Sigmoid colon (tissue), 7 donors: ENCODE measurements at places on chromosomes 2 and 18. TPM values are rescaled to one million over a fixed set of nuclear protein-coding genes. Genes with fewer than 3 reads are reported as not detected.
A peak's percentile ranks its signal among the peaks of the same experiment; 100 is the strongest.

The ZAP70 gene
- total RNA-seq = 2.5 TPM

GRCh38 chr2:100279586-100280534 is 42.4 kb downstream of the LONRF2 start:
- H3K4me1 ChIP-seq = no peaks in the 10 kb centered on the region
- H3K27ac ChIP-seq = no peak overlapping the region
- no peak overlapping the region for H3K4me3 ChIP-seq
- H3K36me3 ChIP-seq = peaks cover 5% of the 10 kb centered on the region
- no peak for DNase-seq

GRCh38 chr18:11886577-11887110 is 21.5 kb downstream of the MPPE1 start:
- H3K4me3 ChIP-seq = no peak overlapping the region
- H3K36me3 ChIP-seq = peaks cover 90% of the 10 kb centered on the region
- H3K27me3 ChIP-seq = no peaks in the 10 kb centered on the region
- no peak overlapping the region for H3K27ac ChIP-seq

GRCh38 chr18:50750546-50750945 is 69.3 kb downstream of the MRO start:
- no peak for DNase-seq
- H3K4me1 ChIP-seq = no peaks in the 10 kb centered on the region
- H3K36me3 ChIP-seq = no peaks in the 10 kb centered on the region
- no peak overlapping the region for H3K27ac ChIP-seq

The ASAP2 gene
- total RNA-seq = 22.1 TPM

DNA sequence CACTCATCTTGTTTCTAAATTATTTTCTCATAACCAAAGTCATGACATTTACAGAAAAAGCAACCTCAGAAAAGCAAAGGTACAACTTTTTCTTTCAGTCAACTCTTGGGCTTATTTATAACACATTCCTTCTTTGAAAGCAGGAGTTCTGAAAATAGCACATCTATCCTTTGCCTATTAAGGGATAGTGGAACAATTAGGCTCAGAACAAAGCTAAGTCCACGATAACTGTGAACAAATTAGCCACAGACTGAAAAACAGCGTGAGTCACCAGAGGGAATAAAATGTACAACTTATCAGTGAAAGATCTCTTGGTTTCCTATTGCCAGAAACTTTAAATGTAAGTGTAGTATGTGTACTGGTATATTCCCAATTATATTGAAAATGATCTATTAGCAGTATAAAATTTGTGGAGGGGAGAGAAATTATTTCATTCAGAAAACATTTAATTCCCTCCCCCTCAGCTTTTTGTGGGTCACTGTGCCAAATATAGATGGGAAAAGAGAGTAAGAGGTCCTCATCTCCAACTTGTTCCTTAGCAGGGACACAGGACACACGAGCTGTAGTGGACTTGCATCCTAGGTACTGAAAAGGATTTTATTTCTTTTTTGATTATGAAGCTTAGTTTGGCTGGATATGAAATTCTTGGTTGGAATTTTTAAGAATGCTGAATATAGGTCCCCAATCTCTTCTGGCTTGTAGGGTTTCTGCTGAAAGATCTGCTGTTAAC is 15.4 kb upstream of the MATN3 start:
- H3K27me3 ChIP-seq = no peaks in the 10 kb centered on the region
- peak overlapping the region; percentile 44 for H3K27ac ChIP-seq
- DNase-seq = no peak
- H3K36me3 ChIP-seq = peaks cover 23% of the 10 kb centered on the region

DNA sequence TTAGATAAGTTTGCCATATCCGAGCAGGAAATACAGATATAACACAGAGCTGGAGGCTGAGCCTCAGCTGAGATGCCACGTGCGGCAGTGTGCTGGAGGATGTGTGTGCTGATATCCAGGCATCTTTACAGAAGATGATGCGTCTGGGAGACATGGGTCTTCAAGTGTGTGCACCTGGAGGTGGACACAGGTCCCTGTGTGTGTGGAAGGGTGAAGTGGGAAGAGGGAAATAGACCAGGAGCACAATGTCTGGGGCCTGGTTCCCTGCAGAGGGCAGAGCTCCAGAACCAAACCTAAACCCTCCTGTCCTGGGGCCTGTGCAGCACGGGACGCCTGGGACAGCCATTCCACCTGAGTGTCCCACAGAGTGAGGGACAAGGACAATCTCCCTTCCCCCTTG is 180.3 kb upstream of the RAB12 start:
- H3K4me3 ChIP-seq = no peak overlapping the region
- no peak for DNase-seq
- no peaks in the 10 kb centered on the region for H3K27me3 ChIP-seq
- no peaks in the 10 kb centered on the region for H3K4me1 ChIP-seq
- no peaks in the 10 kb centered on the region for H3K36me3 ChIP-seq
- no peak overlapping the region for H3K27ac ChIP-seq

DNA sequence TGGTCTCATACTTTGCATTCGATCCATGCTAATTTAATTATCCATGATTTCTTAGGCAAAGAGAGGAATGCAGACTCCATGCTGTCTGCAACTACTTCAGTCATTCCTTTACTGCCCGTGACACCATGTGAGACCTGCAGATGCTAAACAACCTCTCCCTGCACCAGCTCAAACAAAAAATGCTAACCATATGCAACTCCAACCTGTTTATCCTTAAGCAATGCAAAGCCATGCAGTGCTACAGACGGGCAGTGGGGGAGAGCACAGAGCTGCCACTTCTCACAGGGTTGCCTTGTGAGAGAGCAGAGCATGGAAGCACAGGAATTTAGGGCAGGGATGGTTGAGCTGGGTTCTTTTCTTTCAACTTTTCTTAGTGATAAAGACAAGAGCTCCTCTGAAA is 74.9 kb upstream of the KLHL14 start:
- H3K4me1 ChIP-seq = no peaks in the 10 kb centered on the region
- DNase-seq = no peak
- H3K27ac ChIP-seq = no peak overlapping the region
- no peaks in the 10 kb centered on the region for H3K27me3 ChIP-seq

DNA sequence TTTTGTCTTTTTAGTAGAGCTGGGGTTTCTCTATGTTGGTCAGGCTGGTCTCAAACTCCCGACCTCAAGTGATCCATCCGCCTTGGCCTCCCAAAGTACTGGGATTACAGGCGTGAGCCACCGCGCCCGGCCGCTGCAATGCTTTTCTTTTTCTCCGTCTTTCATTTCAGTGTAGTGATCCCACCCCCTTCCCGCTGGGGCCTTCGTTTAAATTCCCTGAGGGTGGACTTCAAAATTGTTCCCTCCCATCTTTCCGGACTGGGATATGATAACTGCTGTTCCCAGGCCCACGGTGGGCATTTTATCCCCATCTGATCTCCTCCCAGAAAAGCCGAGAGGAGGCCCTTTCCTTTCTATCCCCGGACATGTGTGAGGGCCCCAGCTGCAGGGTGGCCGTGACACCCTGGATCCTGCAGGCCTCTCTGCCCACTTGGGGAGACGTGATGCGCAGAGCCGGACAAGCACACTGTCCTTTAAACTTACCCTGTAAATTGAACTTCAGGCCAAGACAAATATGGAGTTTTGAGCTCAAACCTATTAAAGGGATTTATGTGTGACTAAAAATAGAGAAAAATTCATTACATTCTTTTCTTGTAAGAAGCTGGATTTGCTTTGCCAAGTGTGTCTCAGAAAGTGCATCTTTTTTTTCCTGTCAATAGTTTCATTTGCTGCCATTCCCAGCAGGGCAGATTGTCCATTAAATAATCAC is 54.5 kb upstream of the AFF3 start:
- no peak overlapping the region for H3K4me3 ChIP-seq
- H3K36me3 ChIP-seq = no peaks in the 10 kb centered on the region
- H3K4me1 ChIP-seq = peaks cover 33% of the 10 kb centered on the region

DNA sequence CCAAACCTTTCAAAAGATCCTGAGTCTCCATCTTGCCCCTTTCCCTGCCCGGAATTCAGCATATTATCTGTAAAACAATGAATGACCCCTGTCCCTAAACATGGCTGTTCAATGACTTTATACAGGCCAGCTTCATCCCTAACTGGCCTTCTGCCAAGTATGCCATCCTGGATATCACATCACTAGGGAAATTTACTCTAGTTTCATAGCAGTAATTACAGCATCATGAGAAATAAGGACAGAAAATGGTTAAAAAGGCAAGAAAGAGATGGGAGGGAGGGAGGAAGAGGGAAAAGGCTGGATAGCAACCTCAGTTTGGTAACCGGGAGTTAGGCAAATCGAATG is 4.4 kb downstream of the MBOAT2 start:
- no peak overlapping the region for H3K27ac ChIP-seq

The BOK gene
- 80.2 TPM for total RNA-seq

DNA sequence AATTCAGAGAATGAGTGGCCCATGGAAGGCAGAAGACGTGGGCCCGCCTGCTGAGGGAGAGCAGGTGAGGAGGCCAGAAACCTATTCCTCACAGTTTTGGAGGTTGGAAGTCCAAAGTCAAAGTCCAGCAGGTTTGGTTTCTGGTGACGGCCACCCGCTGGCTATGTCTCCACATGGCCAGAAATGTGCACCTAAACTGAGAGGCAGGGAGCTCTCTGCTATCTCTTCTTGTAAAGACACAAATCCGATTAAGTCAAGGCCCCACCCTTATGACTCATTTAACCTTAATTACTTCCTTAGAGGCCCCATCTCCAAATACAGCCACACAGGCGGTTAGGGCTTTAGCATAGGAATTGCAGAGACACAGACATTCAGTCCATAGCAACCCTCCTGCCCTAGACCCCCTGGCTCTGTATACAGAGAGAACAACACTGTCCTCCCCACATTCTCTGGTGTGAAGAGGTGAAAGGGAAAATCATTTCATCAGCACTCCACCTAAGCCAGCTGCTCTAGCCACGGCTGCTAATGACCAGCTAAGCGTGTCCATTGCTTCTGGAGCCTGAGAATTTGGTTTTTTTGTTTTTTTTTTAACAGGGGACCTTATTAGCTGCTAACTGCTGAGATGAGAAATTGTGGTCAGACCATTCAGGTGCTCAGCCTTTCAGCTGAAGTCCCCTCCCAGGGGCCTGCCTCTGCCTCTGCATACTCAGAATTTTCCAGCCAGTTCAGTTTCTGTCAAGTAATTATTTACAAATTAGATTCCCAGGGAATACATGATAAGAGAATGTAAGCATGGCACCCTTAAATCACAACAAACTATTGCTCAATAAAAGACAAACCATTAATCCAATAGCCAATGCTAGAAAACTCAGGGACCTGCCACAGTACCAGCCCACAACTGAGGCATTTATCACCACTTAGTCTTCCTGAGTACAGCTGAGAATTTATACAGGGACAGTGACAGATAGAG is 368.7 kb upstream of the ID2 start:
- H3K36me3 ChIP-seq = no peaks in the 10 kb centered on the region
- H3K4me1 ChIP-seq = peaks cover 8% of the 10 kb centered on the region
- no peaks in the 10 kb centered on the region for H3K27me3 ChIP-seq
- no peak overlapping the region for H3K4me3 ChIP-seq
- no peak for DNase-seq

The E2F6 gene
- total RNA-seq = 11.8 TPM

The ANKRD39 gene
- total RNA-seq = 26.0 TPM

DNA sequence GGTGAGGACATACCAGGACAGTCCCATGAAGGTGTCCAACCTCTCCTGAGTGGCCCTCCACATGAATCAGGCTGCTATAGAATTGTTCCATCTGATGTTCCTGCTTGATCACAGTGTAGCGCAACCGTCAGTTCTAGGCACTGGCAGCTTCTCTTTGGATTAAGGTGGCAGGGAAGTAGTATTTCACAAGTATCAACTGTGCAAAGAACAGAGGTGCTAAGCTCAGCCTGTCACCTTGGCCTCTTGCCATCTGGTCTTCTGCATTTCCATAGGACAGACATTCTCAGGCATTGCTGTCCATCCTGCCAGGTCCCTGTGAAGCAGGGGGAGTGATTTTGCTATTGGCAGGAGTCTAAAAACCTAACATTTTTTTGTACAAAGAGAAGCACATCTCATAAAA is 182.2 kb upstream of the EPAS1 start:
- H3K27me3 ChIP-seq = no peaks in the 10 kb centered on the region
- H3K36me3 ChIP-seq = no peaks in the 10 kb centered on the region
- H3K4me3 ChIP-seq = no peak overlapping the region
- H3K27ac ChIP-seq = no peak overlapping the region
- H3K4me1 ChIP-seq = no peaks in the 10 kb centered on the region
- no peak for DNase-seq

The BOLL gene
- not detected for total RNA-seq

GRCh38 chr2:133553251-133553650 is 15.0 kb downstream of the NCKAP5 start:
- DNase-seq = no peak
- H3K27ac ChIP-seq = no peak overlapping the region
- H3K27me3 ChIP-seq = no peaks in the 10 kb centered on the region
- H3K4me1 ChIP-seq = no peaks in the 10 kb centered on the region

The NDUFAF7 gene
- 27.4 TPM for total RNA-seq

DNA sequence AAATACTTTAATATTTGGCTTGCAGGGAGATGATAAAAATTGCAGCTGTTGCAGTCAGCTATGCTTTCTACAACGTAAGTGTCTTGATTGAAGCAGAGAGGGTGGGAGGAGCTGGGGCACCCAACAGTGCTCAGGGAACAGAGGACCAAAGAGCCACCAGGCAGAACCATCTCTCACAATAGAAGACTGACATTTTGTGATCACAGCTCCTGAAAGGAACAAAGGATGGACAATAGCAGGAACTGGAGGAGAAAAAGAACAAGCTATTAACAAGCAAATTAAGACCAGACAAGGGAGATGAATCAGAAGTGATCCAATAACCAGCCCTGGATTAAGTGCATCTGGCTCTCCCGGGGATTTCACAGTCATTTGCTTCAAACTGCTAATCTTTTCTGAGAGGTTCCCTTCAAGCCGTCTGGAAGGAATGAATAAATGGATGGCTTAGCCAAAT is 65.7 kb upstream of the SMAD2 start:
- no peak for DNase-seq
- H3K4me1 ChIP-seq = no peaks in the 10 kb centered on the region
- H3K27me3 ChIP-seq = no peaks in the 10 kb centered on the region
- no peak overlapping the region for H3K4me3 ChIP-seq
- H3K27ac ChIP-seq = no peak overlapping the region

The AMER3 gene
- total RNA-seq = 1.4 TPM

The FER1L5 gene
- total RNA-seq = not detected

The GKN2 gene
- not detected for total RNA-seq

The UBE2F gene
- 65.0 TPM for total RNA-seq

The AGXT gene
- not detected for total RNA-seq

- H3K27ac ChIP-seq = no peak overlapping the region
- no peaks in the 10 kb centered on the region for H3K36me3 ChIP-seq
- no peak for DNase-seq
- no peak overlapping the region for H3K4me3 ChIP-seq
Observed at GRCh38 chr2:47738331-47738730, 44.6 kb upstream of the MSH6 start.

DNA sequence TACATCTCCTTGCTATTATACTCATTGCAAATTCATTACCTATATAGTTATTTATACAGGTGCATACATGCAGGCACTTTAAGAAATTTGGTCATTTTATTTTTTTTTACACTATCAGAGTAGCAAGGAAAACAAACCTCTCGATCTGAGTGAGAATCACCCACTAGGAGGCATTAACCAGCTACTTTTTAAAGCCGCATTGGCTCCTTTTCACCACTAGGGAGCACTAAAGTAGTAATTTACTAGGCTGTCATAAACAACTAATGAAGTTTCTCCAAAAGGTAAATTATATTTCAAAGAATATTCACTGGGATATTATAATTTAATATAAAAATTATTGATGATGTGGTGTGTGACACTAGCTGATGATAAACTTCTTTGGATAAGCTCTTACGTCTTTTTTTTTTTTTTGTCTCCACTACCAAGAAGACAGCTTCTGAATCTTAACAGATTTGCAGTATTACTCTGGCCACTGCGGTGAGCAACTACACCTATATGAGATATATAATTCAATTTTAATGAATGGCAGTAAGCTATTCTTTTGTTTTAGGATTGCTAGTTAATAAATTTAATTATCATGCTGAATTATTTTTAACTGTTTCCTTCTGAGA is 101.9 kb downstream of the NOL4 start:
- no peak for DNase-seq
- H3K27ac ChIP-seq = no peak overlapping the region
- no peaks in the 10 kb centered on the region for H3K36me3 ChIP-seq
- H3K4me3 ChIP-seq = no peak overlapping the region
- H3K27me3 ChIP-seq = no peaks in the 10 kb centered on the region
